ENCODE measurements at places on chromosomes 11 and 22.
A peak's percentile ranks its signal among the peaks of the same experiment; 100 is the strongest.

DNA sequence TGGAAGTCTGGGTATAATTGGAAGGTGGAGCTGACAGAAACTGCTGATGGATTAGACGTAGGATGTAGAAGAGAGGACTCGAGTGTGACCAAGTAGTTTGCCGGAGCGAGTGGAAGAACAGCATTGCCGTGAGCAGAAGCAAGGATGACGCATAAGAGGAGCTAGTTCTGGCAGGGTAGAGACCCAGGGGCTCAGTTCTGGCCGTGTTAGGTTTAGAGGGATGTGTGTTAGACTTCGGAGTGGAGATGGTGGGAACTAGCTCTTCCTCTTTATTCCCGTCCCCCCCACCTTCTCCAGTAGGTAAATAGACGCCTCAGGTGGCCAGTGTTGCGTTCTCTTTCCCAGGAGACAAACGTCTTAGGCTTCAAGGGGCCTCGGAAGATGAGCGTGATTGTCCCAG lies 19.1 kb downstream of the TUB start:
- DNase-seq, result no peak

DNA sequence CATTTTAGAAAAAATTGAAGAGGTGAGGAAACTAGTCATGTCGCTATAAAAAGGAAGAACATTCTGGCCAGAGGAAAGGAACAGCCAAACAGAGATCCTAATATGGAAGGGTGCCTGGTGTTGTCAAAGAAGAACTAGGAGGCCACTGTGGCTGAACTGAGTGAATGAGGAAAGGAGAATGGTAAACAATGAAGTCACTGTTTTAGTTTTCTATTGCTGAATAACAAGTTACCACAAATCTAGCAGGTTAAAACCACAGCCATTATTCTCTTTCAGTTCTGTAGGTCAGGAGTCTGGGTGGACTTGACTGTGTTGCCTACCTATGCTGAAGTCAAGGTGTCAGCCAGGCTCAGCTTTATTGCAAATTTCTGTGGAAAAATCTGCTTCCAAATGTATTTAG lies 549.3 kb upstream of the CCDC90B start:
- DNase-seq, result no peak

GRCh38 chr11:113351068-113351450 lies 36.5 kb upstream of the ANKK1 start:
- DNase-seq, result peak; percentile 60

GRCh38 chr11:116500026-116500946 lies 272.5 kb downstream of the BUD13 start:
- DNase-seq, result no peak

DNA sequence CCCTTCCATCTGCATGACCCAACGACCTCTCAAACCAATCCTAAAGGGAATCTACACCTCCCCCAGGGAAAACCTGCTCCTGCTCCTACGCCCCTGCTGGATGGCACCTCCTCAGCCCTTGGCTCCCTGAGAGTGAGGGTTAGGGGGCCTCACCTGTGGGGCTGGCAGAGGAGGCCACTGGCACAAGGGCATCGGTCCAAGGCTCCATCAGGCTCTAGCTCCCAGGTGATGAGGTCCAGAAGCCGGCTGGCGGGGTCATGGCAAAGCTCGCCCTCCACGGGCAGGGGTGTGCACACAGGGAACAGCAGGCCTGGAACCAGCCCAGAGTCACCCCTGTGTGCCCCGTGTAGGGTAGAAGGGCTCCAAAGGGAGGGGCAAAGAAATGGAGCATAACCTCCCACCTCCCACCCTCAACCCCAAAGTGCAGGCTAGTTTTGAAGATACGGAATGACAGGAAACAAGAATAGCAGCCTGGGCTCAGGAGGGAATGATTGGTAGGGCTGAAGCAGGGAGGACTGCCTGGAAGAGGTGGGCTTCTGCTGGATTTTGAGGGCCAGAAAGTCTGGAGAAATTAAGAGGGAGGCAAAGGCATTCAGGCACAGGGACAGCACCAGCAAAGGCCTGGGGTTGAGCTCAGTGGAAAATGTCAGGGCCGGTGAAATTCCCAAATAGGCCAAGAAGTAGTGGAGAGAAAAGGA lies 42.6 kb downstream of the DKK3 start:
- no peak for DNase-seq

DNA sequence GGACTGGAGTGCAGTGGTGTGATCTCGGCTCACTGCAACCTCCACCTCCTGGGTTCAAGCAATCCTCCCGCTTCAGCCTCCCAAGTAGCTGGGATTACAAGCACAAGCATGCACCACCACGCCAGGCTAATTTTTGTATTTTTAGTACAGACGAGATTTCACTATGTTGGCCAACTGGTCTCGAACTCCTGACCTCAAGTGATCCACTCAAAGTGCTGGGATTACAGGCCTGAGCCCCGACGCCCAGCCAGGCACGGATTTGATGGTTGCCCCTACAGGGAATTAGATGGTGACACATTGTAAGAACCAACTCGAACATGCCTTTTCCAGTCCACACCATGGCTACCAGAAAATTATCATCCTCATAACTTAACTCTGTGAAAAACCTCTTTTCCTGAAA lies 26.8 kb upstream of the RTL6 start:
- DNase-seq, result no peak

DNA sequence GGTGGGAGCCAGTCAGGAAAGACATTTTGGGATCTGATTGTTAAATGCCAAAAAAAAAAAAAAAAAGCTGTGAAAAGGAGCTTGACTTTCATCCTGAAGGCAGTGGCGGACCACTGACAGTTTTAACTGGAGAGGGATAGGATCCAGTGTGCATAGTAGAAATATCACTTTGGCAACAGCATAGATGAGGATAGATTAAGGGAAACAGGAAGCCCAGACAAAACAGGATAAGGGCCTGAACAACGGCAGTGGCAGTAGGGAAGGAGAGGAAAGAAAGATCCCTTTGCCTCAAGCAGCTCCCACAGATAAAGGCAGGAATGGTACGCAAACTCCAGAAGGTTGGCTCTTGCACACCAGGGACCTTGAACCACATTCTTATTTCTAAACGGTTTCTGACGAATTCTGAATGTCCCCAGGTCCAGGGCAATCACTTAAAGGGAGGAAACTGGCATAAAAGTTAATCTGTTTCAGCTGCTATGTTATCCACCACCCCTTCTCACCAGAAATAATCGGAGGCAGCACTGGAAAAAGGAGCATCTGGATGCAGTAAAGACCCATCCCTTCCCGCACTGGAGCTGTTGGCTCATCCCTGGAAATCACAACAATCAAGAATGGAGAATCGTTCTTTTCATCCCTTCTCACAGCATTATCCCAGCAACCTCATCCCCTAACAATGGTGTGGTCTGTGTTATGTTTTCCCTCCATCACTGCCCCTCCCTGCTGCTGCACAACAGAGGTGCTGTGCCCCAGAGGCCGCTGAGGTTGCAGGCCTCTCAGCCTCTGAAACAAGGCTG lies 99.1 kb downstream of the GAB2 start:
- no peak for DNase-seq

- no peak for DNase-seq
These were observed 1064.9 kb upstream of the TENM4 start for GRCh38 chr11:80505771-80506170.

Data from NCI-H774 (cell line).